GM20000 (cell line): ENCODE measurements at places on chromosomes 12 and 14.

DNA sequence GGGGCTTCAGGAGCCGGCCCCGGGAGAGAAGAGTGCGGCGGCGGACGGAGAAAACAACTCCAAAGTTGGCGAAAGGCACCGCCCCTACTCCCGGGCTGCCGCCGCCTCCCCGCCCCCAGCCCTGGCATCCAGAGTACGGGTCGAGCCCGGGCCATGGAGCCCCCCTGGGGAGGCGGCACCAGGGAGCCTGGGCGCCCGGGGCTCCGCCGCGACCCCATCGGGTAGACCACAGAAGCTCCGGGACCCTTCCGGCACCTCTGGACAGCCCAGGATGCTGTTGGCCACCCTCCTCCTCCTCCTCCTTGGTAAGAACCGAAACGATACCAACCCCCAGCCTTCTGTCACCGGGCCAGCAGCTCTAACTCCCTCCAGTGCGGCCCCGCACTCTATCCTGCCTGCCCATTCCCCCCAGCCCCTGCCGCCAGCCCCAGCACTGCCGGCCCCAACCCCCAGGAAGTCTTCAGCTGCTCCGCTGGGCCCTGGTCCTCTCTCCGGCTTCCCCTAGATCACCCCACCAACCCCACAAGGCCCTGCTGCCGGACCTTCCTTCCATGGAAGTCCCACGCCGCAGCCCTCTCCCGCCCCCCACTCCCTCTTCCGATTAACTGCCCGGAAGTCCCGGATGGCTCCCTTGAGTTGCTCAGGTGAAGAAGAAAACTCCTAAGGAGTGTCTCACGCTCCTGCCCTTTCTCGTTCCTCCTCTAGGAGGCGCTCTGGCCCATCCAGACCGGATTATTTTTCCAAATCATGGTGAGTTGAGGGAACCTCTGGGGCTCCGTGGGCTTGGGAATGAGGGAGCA, 693 bp downstream of the LRP10 start:
- peak; percentile 85 for DNase-seq

DNA sequence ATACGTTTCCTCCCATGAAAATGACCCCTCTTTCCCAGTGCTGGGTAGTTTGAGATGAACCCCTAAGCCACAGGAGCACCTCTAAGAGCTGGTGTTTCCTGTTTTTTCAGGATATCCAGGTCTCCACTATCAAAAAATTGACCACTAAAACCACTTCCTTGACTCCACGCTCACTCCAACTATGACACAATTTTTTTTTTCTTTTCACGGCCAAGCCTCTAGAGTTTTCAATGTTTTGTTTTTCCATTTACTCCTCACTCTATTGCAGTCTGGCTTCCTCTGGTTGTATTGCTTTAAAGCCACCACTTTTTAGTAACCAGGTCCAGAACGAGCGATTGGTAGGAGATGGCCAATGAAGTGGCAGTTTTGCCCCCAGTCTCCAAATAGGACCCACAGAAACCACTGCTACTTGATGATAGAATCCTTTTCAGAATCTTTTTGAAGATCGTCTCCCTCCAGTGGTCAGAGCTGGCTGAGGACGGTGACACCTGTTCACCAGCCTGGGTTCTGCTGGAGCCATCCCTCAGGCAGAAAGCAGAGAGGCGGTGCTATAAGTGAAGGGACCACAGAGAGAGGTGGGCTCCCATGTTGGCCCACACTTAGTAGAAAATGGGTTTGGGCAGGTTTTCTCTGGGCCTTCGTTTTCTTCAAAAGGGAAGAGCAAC, 454.4 kb downstream of the VRK1 start:
- no peak for DNase-seq

DNA sequence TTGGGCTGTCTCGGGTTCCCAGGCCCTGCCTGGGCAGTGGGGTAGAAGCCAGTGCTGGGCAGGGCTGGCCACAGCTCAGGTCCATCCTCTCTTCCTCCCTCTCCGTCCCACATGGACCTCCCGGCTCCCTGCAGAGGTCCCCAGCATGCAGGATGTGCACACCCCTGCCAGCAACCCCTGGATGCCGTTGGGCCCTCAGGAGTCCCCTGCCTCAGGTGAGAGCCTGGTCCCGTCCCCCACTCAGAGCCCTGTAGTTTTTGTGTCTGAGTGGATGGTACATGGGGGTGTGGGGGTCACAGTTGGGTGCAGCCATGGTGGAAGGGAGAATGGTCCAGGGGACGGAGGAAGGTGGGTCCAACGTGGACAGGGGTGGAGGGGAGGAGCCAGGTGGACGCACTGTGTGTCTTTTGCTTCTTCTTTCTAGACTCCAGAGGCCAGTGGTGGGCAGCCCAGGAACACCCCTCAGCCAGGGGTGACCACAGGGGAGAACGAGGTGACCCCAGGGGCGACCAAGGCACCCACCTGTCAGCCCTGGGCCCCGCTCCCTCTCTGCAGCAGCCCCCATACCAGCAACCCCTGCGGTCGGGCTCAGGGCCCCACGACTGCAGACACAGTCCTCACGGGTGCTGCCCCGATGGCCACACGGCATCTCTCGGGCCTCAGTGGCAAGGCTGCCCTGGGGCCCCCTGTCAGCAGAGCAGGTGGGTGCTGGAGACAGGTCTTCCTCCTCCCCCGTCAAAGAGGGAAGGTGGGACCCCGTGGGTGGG, 21.7 kb downstream of the PAPLN start:
- DNase-seq: no peak

GRCh38 chr12:21860128-21860527, 81.1 kb downstream of the ABCC9 start:
- no peak for DNase-seq

- DNase-seq: no peak
Measured at GRCh38 chr12:71236133-71236660, 78.4 kb upstream of the TSPAN8 start.

- no peak for DNase-seq
Measured at GRCh38 chr14:68938271-68939150, 40.6 kb downstream of the ACTN1 start.

DNA sequence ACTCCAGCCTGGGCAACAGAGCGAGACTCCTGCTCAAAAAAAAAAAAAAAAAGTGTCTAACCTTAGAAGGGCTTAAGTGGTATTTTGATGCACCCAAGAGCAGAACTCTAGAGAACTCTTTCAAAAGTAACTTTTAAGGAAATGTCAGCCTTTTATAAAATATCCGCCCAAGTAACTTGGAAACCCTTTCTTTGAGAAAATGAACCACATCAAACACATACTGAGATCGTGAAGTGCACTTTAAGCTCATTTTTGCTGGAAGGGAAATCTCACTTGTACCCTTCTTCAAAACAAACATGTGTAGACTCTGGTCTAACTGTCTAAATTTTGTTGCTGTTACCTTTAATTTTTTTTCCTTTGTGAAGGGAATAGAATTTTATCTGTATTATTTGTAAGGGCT, 5.5 kb downstream of the C12orf56 start:
- DNase-seq: no peak

DNA sequence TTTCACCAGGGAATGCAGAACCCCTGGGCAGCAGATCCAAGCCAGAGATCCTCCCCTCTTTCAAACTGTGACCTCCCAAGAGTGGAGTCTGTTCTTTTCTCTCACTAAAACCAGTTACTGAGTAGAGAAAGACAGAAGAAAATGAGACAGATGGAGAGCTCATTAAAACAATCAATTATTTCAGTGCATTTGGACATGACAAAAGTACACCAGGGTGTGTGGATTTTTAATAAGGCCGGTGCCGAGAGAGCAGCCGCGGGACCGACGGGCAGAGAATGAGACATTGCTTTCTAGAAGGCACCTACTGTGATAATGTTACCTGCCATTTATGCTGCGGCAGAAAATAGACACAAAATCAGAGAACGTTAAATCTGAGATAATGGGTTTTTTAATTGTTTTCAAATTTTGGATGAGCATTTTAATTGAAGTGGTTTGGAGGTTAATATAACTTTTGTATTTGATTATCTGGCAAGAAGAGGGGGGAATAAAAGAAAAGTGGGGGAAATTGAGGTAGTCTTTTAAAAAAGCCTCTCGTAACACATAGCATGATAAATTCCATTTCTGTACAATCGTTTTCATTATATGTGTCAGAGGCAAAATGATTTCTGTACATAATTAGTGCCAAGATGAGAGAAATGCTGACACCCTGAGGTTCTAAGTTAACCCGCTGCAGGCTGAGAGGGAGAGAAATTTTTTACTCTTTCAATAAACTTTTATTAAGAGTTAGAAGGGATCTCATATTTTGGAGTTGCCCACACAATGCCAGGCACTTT, 70.8 kb downstream of the HSPB8 start:
- DNase-seq: no peak

GRCh38 chr12:124394462-124395128, 99.7 kb downstream of the RFLNA start:
- no peak for DNase-seq

GRCh38 chr14:77931441-77931840, 131.5 kb downstream of the ADCK1 start:
- no peak for DNase-seq

GRCh38 chr12:1108276-1108675, 117.3 kb downstream of the ERC1 start:
- DNase-seq: peak; percentile 56

GRCh38 chr14:66239589-66239988, 246.6 kb upstream of the CCDC196 start:
- no peak for DNase-seq

- peak; percentile 70 for DNase-seq
Measured at GRCh38 chr14:67666750-67667449, 7.5 kb downstream of the VTI1B start.

DNA sequence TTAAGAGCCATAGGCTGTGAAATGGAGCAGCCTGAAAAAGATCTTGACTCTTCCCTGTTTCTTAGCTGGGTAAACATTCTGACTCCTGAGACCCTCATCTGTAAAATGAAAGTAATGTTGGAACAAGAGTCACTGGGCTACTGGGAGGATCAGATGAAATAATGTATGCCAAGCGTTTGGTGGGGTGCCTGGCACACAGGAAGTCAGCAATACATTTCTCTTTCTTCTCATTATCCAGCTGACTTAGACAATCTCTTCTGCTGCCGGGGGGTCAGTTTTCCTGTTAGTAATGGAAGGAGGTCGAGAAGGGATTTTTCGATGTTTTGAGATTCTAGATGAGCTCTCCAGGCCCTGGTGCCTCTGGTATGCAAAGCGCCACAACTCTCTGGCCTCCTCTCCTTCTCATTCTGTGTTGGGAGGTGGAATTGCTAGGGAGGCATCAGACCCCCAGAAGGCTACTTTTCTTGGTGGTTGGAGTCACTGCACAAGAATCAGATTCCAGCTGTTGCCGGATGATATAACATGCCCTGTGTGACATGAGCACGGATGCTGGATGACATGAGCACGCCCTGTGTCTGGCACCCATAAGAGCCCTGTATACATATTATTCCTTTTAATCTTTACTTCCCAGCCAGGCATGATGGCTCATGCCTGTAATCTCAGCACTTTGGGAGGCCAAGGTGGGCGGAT, 4.3 kb downstream of the OASL start:
- DNase-seq: no peak

DNA sequence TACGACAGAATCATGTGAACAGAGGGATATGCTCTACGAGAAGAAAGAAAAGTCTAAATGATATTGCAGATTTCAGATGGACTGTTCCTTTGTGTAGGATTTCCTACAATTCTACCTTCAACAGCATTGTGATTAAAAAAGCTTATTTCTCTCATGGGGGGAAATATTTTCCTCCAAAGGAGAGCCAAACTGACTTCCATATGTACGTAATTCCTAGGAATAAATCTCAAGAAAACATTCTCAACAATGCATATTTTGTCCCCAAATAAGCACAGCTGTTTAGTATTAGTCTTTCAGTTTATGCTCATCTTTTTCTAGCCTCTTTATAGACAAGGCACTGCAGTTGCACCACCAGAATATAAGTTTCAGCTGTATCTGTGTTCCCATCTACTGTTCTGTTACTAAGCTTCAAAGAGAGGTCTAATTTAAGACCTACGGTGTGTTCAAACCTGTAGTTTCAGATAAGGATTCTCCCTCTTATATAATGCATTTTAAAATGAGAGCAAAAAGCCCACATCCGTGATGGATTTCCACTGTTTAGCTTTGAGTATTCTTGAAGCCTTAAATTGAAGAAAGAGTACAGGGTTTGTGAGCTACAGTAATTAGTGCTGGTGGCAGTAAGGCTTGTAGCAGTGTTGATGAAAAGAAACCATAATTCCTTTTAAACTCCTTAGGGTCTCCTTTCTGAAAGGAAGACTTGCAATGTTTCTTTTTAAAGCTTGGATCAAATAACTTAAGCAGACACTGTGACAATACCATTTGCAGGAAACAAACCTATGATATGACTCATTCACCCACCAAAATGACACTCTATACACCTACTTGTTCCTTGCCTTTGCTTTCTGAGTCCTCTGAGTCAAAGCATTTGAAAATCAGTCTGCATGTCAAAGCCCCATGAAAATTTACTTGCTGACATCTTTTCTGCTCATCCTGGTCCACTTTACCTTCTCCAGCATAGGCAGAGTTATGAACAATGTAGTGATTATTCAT, 754.1 kb downstream of the NOVA1 start:
- DNase-seq: no peak

DNA sequence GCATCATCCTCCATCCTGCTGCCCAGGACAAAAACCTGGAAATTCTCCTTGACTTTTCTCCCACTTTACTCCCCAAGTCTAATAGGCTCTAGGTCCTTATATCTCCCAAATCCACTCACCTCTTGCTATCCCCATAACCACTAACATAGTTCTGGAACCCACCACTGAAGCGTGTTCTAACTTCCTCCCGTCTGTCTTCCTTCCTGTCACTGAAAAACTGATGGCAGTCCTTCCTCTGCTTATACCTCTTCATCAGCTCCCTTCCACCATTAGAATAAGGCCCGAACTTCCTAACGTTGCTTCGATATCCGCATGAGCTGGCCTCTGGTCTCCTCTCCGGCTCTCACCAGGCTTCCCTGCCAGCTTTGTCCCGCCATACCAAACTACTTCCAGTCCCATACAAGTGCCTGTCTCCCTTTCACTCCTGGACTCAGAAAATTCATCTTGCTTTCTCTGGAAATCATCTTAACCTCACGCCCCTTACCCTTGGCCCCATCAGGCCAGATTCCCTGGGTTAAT, 63.0 kb upstream of the BCL2L14 start:
- DNase-seq: no peak

GRCh38 chr14:43369710-43370564, 1137.1 kb downstream of the FSCB start:
- DNase-seq: no peak

DNA sequence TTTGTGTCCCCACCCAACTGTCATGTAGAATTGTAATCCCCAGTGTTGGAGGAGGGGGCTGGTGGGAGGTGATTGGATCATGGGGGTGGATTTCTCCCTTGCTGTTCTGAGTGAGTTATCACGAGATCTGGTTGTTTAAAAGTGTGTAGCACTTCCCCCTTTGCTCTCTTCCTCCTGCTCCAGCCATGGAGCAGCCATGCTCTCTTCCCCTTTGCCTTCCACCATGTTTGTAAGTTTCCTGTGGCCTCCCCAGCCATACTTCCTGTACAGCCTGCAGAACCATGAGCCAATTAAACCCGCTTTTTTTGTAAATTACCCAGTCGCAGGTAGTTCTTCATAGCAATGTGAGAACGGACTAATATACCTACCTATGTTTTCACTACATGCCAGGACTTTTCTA, 2.6 kb upstream of the POC1B start:
- DNase-seq: no peak

DNA sequence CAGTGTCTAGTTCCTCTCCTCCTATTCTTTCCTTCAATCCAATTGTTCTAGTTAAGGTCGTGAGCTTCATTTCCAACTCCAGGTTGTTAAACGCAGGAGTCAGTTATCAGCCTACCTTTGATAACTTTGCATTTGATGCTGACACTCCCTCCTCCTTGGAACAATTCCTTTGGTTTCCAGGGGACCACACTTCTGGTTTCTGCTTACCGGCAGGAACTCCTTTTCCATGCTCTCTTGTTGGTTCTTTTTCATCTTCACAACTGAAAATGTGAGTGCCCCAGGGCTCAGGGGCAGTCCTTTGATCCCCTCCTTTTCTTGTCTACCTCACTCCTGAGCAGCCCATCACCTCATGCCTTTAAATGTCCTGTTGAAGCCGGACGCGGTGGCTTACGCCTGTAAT, 5.0 kb downstream of the EEF1AKMT3 start:
- DNase-seq: no peak
